Non-pigmented ciliary epithelial cell (primary cell): ENCODE measurements at places on chromosomes 1 and 21.

DNA sequence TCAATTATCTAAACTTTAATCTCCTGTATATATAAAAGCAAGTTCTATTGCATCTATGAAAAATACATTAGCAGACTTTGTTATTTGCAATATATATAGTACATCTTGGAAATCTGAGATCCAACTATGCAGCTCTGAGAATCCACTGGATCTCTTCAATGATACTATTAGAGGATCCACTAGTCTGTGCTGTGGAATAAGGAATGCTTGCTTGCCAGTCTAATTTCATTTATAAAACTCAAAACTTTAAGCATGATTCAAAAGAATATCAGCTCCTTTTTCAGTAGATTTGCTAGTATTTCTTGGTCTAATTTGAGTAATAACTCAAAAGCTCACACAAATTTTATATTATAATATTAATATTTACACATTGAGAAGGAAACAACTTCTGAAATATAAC is 115.1 kb downstream of the SPATA6 start:
- no peak for DNase-seq

DNA sequence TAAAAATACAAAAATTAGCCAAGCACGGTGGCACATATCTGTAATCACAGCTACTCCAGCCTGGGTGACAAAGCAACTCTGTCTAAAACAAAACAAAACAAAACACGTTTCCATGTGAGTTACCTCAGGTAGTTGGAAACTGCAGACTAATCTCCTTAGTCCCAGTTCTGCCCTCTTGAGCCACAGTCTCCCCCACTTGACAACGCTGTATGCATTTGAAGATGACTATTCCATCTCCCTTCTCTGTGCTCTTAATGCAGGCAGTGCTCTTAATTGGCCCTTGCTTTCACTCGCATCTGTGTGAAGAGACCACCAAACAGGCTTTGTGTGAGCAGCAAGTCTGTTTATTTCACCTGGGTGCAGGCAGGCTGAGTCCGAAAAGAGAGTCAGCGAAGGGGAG is 19.6 kb upstream of the DHCR24 start:
- no peak for DNase-seq

- no peak for DNase-seq
Observed at GRCh38 chr1:207049974-207050391, 1.0 kb downstream of the YOD1 start.

GRCh38 chr1:117029685-117030084 is 28.1 kb downstream of the CD101 start:
- no peak for DNase-seq

- DNase-seq = no peak
Observed at GRCh38 chr1:199312626-199313025, 673.8 kb downstream of the PTPRC start.

GRCh38 chr1:94115254-94115899 is 5.6 kb downstream of the ABCA4 start:
- no peak for DNase-seq

- no peak for DNase-seq
Observed at GRCh38 chr21:46194374-46195334, 10.4 kb upstream of the SPATC1L start.

DNA sequence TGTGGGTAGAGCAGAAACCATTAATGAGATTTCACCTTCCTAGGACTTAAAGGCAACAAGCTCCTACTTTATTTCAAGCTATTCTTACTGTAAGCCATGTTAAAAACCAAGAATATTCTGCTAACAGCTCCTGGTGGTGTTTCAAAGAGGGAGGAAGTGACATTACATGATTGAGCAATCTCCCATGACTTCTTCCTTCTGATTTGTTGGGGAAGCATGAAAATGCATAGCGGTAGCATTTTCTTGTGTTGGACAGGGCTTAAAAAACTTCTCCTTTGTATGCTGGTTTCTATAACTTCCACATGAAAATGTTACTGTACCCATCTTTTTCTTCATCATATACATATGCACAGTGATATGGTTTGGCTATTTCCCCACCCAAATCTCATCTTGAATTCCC is 297.0 kb upstream of the SNX7 start:
- DNase-seq = no peak

- DNase-seq = no peak
Observed at GRCh38 chr1:88649932-88650331, 34.1 kb upstream of the PKN2 start.

- no peak for DNase-seq
Observed at GRCh38 chr1:45854724-45855123, 51.3 kb downstream of the MAST2 start.

- DNase-seq = no peak
Observed at GRCh38 chr21:43812139-43812821, 22.9 kb downstream of the RRP1 start.

DNA sequence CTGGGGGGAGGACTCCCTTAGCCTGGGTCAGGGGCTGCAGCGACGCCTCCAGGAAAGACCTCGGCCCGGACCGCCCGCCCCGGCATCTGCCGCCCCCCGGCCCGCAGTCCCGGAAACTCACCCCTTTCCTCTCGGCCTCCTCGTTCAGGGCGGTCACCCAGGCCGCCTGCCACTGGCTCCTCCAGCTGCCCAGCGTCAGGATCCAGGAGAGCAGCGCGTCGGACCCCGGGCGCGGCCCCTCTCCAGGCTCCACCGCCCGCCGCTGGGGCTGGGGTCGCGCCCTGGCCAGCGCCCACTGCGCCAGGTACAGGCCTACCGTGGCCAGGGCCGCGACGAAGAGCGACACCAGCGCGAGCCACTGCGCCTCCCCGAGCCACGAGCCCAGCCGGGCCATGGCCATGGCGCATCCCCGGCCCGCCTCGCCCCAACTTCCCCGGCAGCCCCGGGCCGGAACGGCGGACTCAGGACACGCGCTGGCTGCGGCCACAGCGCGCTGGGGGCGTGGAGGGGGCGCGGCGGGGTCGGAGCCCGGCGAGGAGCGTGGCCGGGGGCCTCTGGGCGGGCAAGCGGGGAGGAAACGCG is 478 bp downstream of the C2CD2 start:
- no peak for DNase-seq

GRCh38 chr1:41361495-41362356 is 492 bp downstream of the FOXO6 start:
- DNase-seq = no peak

- no peak for DNase-seq
Observed at GRCh38 chr1:30184393-30185141, 538.8 kb downstream of the MATN1 start.
